8988T (cell line): ENCODE measurements at places on chromosomes 16 and 17.

- no peak for DNase-seq
These were observed 12.9 kb downstream of the PTRH2 start for GRCh38 chr17:59694344-59694743.

DNA sequence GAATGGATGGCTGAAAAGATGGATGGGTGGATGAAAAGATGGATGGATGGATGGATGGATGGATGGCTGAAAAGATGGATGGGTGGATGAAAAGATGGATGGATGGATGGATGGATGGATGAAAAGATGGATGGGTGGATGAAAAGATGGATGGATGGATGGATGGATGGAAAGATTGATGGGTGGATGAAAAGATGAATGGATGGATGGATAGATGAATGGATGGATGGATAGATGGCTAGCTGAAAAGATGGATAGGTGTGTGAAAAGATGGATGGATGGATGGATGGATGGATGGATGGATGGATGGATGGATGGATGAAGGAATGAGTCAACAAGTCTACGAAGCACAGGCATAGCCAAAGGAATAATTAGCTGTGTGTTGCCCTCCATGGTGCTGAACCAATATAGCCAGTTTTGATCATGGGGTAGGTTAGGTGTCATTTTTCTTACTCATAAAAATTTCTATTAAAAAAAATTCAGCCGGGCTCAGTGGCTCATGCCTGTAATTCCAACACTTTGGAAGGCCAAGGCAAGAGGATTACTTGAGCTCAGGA, 41.1 kb downstream of the NLRC5 start:
- no peak for DNase-seq

DNA sequence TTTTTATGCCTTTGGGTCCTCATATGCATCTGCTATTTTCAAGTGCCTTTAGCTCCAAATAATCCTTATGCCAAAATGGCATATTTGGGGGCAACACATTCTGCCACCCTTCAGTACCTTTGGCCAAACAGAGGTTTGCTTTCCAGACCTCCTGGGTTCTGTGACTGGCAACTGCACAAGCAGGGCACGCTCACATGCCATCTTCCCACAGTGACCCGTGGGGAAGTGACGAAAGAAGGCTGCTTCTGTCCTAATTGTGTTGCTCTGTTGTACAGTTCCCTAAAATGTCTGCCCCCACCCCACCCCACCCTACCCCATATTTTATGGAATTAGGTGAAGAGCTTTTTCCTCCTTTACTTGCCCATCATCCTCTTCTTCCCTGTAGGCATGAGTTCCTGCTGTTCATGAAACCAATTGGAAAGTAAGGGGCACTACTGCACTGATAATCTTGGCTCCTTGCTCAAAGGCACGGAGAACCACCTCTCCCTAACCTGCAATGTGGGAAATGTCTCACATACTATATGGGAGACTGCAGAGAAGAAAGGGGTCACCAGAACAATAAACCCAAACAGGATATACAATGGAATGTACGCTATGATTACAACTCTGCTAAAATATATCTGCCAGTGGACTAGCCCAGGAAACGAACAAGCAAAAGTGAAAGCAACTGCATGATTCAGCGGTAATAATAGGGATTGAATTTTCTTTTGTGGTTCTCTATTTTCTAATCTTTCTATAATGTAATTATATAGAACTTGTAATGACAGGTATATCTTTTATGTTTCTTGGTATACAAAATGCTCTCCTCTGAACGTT, 3.3 kb upstream of the SLFN12L start:
- no peak for DNase-seq

- DNase-seq: no peak
These were observed 2.0 kb upstream of the RASL10B start for GRCh38 chr17:35729405-35729833.

DNA sequence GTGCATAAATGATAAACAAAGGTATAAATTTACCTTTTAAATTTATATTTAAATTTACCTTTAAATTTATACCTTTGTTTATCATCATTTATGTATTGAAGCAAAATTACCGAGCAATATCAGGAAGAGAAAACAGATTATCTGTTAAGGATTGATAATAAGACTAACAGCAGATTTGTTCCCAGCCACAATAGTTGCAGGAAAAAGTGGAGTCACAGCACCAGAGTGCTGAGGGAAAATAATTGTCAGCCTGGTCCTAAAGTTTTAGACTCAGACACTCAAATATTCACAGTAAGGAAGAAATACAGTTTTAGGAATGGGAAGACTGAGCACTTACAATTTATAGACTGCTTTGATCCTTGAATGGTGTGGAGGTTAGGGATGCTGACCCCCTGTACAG, 117.2 kb downstream of the MAP2K4 start:
- DNase-seq: no peak

GRCh38 chr16:51569203-51569931, 418.3 kb upstream of the SALL1 start:
- DNase-seq: no peak

DNA sequence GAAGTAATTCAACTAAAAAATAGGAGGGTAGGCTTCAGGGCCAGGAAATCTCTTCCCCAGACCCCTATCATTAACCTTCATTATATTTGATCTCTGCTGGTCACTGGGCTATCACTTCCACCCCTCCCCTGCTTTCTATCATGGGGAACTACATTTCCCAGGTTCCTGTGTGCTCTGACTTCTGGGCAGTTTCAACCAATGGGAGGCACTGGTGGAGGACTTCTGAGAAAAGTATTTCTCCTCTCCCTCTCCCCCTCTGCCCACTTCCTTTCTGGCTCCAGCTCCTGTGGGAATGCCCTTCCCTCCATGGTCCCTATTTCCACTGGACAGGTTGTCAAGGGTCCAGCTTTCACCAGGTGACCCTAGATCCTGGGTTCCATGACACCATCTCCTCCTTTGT, 364.4 kb downstream of the C16orf95 start:
- DNase-seq: peak; percentile 68

GRCh38 chr17:45296833-45297124, 20.0 kb downstream of the MAP3K14 start:
- DNase-seq: no peak

DNA sequence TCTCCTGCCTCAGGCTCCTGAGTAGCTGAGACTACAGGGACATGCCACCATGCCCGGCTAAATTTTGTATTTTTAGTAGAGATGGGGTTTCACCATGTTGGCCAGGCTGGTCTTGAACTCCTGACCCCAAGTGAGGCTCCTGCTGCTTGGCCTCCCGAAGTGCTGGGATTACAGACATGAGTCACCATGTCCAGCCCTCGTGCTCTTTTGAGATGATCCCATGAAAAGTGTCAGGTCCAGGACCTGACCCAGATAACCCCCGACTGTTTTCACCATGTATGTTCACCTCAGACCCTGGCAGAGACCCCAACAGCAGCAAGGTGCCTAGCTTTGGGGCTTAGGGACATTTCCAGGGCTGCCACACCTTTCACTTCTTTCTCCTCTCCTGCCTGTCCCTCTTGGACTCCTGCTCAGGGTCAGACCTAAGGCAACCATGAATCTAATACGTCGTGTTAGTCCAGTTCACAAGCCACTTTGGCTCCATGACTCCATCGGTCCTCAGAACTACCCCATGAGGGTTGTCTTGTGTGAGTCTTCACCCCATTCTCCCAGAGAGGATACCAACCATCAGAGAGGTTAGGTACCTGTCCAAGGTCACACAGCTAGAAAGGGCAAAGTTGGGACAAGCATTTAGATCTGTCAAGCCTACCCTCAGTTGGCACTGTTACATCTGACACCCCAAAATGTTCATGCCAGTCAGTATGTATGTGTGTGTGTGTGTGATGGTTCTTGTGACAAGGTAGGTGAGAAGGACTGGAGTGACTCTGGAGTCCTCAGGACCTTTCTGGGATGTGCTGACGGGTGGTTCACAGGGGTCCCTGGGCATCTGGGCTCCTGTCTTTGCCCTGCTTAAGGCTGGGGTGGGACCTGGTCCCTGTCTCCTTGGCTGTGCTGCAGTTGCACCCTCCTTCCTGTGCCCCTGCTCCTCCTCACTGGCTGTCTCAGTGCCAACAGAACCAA, 23.1 kb upstream of the MAP3K14 start:
- no peak for DNase-seq

DNA sequence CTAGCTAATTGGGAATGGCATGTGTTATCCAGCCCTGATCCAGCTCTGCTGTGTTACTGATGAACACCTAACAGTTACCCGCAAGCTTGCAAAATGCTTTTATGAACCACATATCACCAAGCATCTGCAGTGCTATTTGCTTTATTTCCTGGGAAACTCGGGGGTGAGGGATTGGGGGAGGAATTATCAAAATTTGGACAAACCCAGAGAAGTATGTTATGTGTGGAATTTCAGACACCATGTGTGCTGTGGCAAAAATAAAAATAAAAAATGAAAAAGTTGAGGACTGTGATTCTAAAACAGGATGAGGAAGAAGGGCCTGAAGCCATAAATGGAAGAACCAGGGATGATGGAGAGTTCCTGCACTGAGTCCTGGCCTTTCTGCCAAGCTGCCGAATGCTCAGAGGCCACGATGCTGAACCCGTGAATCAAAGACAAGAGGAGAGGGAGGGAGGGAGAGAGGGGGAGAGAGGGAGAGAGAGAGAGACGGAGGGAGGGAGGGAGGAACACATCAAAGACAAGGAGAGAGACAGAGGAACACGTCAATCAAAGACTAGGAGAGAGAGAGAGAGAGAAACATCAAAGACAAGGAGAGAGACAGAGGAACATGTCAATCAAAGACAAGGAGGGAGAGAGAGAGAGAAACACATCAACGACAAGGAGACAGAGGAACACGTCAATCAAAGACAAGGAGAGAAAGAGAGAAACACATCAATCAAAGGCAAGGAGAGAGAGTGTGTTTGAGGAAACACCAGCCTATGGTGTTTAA, 89.8 kb downstream of the MRM3 start:
- no peak for DNase-seq

DNA sequence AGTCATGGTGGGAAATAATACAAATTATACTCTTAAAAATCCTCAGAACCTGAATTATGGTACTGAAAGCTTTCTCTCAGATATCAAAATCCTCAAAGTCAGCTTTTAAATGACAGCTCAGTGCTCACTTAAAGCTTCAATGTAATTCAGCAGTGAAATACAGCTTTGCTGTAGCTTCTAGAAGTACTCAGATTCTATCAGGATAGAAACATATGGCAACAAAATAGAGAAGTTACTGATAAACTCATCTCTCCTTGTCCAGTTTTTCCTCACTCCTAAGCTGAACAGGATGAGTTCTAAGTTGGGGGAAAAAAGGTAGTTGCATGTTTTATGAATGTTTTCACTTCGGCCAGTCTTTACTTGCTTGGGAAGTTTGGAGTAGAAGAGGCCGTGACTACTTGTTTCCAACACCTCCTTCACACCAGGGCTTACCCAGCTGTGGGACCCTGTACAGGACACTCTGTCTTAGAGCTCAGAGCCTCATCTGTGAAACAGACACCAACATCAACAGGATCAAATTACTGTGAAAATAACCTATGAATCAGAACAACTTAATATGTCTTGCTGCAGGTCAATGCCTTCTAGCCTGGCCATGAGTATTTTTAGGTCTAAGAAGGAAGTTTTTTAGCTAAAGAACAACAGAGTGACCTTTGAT, 30.2 kb downstream of the OGFOD1 start:
- DNase-seq: no peak

DNA sequence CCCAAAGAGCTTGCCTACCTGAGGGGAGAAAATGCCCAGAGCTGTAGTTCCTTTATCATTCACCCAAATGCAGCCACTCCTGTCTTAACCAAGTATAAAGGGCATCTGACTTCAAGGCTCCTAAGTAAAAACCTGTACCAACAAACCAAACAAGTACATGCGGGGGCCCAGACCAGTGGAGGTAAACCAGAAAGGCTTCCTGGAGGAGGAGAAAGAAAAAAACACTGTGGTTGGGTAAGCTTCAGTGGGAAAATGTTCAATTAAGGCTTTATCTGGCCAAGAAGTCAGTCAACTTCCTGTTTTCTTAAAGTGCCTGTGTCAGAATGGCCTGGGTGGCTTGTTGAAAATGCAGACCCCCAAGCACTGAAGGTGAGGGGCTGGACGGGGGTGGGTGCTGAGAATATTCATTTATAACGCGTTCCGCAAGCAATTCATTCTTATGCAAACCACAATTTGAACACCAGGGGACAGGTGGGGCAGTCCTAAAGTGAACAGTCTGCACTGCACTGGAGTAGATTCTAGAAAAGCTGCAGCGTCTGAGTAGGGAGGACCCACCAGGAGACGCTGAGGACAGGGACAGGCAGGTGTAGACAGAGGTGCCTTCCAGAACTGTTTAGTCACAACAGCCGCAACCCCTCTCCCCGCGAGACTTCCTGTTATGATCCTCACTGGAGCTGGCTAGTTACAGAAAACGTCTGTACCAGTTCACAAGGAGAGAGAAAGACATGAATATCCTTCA, 467.1 kb downstream of the SOX9 start:
- no peak for DNase-seq

GRCh38 chr16:30969246-30969842, 11.8 kb downstream of the SETD1A start:
- no peak for DNase-seq

- peak; percentile 14 for DNase-seq
These were observed 25.9 kb downstream of the BRIP1 start for GRCh38 chr17:61837175-61838051.

DNA sequence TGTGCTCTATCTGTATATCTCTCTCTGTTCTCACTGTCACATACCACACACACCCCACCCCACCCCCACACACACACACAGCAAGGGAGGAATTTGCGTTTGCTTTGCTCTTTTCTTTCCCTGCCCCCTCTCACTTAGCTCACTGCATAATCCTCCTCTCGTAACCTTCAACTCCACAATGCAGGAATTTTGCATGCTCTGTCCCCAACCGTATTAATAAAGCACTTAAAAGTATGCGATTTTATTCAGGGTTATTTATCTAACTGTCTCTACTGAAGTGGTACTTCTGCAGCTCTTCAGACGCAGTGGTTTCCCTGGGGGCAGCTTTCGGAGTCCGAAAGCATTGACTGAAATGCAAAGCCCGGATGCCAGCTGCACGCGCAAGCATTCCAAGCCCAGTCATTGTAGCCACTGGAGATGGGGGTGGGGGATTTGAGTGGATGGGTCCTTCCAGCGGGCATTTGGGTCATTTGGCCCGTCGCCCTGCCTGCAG, 105.4 kb upstream of the RBFOX1 start:
- no peak for DNase-seq
